ENCODE measurements at places on chromosomes 7 and 10. TPM values are rescaled to one million over a fixed set of nuclear protein-coding genes. Genes with fewer than 3 reads are reported as not detected.

UCN3 gene
- total RNA-seq, result not detected

DEPP1 gene
- 1.1 TPM for total RNA-seq

PDZD7 gene
- 1.4 TPM for total RNA-seq

SFTPA2 gene
- not detected for total RNA-seq

PGAM2 gene
- not detected for total RNA-seq

ETV1 gene
- total RNA-seq, result 3.5 TPM

Measured in A549 treated with CORT108297 at 1 μM for 4 hours (cell line).